HT-29 (cell line): ENCODE measurements at places on chromosomes 12 and 14. TPM values are rescaled to one million over a fixed set of nuclear protein-coding genes. Genes with fewer than 3 reads are reported as not detected.

DNA sequence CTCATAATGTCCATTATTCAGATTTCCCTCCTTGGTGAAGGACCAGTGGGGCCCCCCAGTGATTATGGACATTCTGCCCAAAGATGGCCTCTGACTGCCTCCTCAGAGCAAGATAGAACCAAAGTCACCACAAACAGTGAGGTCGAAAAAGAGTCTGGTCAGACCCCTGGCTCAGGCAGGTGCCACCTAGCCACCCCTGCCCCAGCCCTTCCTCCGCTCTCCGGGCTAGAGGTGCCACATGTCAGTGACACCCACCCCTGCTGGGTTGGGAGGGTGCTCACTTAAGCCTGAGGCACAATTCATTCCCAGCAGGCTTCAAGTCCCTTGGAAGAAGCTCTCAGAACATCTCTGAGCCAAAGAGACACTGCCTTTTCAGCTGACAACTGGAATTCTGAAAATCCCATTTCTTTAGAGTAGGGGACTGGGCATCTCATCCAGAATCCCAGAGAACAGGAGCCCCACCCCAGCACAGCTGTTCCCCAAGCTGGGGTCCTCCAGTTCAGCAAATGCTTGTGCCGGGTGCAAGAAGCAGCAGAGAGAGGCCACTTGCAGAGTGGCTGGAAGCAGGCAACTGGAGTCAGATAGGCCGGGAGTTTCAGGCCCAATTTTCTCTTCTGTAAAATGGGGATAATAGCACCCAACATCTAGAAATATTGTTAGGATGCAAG lies 50.3 kb downstream of the ISCA2 start:
- DNase-seq, result no peak

DNA sequence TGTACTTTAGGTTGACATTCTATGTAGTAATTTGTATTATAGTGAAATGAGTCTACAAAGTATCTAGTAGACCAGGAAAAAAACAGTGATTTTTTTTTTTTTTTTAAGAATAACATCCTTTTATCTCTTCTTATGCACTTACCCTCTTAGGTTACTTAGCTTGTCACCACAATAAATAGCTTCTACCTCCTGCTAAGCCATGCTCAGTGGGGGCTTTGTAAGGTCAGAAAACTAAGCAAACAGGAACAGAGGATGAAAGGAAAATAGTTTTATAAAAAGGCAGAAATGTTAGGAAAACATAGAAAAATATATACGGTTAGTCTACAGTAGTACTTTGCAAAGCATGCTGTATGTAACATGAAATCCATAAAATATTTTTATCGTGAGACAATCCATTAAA lies 385.3 kb upstream of the ATXN7L3B start:
- no peak for DNase-seq

ANO4 gene
- total RNA-seq, result not detected in 2 replicates

DNA sequence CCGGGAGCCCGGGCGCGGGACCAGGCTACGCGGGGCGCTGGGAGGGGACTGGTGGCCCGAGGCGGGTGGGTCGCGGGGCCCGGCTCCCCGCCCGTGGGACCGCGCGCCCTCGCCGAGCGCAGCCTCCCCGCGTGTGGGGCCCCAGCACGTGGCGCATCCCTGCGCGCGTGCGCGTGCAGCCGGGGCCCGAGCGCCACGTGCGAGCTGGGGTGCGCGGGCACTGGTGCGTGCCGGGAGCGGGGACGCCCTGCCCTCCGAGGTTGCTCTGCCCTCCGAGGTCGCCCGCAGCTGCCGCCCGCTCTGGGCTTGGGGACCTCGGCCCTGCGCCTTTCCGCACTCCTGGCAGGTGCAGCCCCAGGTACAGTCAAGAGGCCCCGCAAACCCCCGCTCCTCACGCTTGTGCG lies 365 bp upstream of the CCDC88C start:
- DNase-seq, result peak; percentile 60

DNA sequence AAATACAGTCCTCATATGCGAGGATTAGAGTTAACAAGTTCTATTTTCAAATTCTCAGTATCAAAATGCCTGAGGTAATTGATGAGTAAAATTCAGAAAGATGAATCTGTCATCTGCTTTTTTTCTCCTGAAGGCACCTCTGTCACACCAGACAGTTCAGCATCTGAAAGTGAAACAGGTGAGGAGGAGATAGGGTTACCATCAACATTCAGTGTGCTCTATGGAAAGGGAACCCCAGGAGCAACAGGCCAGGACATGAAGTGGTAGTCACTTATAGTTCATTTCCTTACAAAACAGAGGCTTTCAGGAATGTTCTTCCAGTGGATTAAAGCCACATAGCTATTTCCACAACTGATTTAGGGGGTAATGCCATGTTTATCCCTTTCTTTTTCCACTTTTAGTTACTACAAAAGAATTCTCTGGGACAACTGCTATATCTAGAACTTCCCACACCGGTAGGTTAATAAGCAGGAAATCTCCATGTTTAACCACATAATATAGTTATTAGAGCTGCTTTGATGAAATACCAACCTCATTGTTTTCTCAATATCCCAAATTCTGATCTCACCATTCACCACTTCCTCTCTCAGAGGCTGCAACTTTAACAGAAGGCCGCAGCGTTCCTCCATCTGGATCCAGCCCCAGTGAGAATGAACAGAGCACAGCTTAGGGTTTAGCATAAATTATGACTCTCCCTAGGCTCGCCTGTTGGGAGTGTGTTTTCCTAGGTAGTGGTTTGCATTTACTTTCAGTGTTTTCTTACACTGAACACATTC lies 177.0 kb upstream of the CNTN1 start:
- no peak for DNase-seq

- DNase-seq, result peak; percentile 66
These were observed 53.6 kb downstream of the ARF6 start for GRCh38 chr14:49946320-49947141.

SRRM4 gene
- not detected in 2 replicates for total RNA-seq

GRCh38 chr14:27387463-27387862 lies 789.6 kb upstream of the NOVA1 start:
- DNase-seq, result no peak

SLC2A14 gene
- not detected in 2 replicates for total RNA-seq

DDX51 gene
- total RNA-seq, result 21.4 and 35.3 TPM in 2 replicates

PRIMA1 gene
- not detected in 2 replicates for total RNA-seq

GRCh38 chr14:73997944-73998447 lies 21.1 kb downstream of the ENTPD5 start:
- DNase-seq, result peak; percentile 19

DNA sequence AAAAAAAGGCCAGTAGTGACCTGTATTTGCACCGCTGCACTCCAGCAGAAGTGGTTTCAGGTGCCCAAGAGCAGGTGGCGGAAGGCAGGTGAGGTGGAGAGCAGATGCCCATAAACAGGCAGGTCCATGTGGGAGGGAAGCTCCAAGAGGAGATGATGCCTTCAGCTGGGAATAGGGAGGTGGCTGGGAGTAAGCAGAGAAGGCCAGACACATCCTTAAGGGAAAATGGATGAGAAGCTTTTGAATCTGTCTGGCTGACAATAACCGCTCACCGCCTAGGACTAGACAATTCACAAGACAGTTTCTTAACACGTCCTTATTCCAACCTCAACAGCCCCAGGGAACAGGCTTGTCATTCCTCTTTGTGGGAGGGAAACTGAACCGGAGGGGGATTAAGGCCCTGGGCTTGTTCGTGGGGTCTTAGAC lies 43.9 kb upstream of the PLEKHG6 start:
- DNase-seq, result no peak

- no peak for DNase-seq
These were observed 99.9 kb downstream of the PHETA1 start for GRCh38 chr12:111268738-111269572.

- DNase-seq, result no peak
These were observed 102.9 kb downstream of the DYRK2 start for GRCh38 chr12:67751381-67751928.

- DNase-seq, result no peak
These were observed 880.9 kb downstream of the NRXN3 start for GRCh38 chr14:79050787-79051727.

GRCh38 chr14:100834794-100835547 lies 9.1 kb downstream of the MEG3 start:
- DNase-seq, result no peak

DNA sequence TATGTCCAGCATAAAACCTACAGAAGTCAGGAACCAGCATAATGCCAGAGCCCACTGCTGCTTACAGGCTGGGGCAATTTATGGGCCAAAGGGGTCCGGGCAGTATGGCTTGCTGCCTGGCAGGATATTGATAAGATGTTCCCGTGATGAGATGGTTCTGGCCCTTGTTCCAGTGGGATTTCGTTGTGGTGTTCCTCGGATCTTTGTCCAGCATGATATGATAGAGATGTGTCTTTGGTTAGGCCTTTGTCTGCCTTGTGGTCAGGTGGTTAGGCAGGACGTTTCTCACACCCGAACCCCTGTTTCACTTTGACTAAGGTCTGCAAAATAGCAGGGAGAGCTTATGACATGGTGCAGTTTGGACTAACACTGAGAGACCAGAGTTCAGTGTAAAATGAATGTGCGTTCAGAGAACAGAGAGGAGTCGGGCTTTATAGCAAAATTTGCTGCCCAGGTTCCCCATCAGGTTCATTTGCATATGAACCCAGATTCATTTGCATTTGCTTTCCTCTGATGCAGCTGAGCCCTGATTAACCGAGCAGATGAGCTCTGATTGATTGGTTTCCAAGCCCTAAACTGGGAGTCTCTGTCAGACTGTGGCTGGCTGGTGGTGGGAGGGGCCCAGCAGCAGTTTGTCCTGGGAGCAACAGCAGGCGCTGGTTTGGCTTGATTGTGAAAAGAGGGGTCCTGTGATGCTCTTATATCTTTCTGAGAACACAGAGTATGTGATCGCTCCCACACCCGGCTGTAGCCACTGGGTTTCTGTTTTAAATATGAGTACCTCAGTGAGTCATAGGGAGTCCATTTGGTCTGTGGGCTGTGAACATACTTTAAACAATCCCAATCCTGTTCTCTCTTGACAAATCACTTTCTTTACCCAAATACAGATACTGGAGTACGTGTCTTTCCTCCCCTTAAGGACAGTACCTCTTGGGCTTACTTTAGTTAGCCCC lies 156.3 kb upstream of the PZP start:
- DNase-seq, result no peak

ASB2 gene
- 0.05 and 0.16 TPM in 2 replicates for total RNA-seq

GLT8D2 gene
- not detected in 2 replicates for total RNA-seq

DNA sequence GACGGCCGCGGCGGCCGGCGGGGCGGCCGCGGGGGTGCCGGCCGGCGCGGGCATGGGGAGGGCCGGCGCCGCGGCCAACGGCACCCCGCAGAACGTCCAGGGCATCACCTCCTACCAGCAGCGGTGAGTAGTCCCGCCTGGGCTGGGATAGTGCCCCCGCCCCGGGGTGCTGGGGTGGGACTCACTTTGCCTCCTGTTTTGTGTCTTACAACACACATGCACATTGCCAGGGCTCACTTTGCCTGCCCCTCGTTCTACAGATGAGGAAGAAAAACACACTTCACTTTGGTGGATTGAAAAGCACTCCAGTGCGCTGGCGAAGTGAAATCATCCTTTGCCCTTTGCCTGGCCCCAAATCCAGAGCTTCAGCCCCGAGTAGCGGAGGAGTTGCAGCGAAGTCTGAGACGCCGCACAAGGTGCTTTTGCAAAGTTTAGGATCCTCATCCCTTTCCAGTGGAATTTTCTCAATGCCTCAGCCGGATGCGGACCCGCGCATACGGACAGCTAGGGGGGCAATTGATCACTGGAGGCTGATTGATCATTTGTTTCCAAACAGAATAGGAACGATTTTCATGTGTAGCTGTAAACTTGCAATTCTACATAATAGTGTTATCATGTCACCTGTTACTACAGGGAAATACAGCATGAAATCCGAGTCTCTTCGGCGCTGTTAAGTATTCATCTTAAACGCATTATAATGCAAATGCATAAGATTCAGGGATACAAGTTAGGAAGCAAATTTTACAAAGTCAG lies 3.6 kb upstream of the NPAS3 start:
- no peak for DNase-seq

DNA sequence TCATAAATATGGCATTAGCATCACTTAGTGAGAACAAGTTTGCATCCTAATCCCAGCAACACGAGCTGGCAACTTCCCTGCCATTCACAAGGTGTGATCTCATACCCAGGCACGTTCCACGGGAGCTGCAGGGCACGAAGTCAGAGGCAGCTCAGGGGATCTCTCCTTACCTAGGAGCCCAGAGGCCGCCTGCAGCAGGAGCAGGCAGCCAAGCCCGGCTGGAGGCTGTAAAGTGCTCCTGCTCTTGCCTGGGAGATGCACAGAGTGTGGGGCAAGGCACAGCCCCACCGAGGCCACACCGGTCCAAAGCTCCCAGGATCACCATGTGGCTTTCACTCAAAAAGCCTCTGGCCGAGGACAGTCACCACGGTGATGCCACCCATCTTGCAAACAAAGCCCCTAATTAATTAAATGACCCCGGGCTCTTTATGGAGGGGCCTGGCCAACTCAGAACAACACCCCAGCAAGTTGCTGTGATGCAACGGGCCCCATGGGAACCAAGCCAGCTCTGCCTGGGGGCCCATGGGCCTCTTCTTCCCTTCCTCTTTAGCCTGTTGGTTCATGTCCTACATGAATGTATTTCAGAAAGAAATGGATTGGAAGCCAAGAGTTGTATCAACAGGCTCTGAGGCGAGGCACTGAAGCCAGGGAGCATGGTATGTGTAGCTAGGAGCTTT lies 26.5 kb downstream of the NUAK1 start:
- no peak for DNase-seq

DNA sequence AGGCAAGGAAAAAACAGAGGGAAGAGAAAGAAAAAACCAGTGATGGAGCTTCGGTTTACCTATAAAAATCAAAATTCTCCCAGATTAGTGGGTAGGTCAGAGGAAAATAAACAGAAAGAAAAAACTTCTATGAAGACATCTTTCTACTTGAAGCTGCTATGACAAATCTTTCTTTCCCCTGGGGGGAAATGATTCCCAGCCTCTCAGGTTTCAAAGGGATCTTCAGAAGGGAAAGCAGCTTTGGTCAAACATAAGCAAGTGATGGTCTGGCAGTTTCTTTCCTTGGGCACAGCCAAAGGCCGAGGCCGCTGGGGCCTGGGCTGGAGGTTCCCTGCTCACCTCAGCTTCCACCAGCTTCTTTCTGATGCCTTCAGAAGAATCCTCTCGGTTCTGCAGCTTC lies 104.5 kb downstream of the PRKAB1 start:
- DNase-seq, result no peak

WNT5B gene
- total RNA-seq, result 0.08 TPM in 1 of 2 replicates, not detected in the other

DNA sequence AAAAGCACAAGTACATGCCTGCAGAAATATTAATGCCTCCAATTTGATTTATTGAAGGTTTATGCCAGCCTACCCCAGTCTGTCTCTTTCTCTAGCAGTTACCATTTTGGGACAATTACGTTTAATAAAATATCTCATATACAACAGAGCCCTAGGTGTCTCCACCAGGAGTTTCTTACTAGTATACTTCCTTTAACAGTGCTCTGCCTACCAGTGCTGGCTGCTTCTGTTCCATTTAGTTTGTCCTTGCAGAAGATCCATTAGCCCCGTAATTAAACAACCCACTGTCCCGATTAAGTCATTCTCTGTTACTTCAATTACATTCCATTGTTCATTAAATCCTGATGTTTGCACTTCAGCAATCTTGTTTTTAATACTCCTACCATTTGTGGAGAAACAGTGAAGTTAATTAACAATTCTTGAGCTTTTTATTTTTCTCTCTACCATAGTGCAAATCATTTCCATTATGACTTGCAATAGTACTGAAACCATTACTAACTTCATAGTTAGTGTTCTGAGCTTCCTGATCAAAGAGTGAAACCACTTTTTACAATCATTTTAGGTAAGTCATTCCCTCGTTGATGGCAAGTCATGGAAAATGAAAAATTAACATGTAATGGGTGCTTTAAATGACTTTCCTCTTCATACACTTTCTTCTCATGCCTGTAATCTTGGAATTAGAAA lies 121.1 kb downstream of the PLXNC1 start:
- DNase-seq, result no peak

- DNase-seq, result peak; percentile 51
These were observed at the start of gene LRP1-AS for GRCh38 chr12:57146961-57147944. LRP1-AS (minus strand) TSS chr12:57147619.

FAM90A1 gene
- total RNA-seq, result not detected in 2 replicates

MANSC1 gene
- 10.5 and 14.8 TPM in 2 replicates for total RNA-seq

CCDC177 gene
- total RNA-seq, result not detected in 2 replicates
